Left ventricle myocardium inferior (tissue), 1 donor: ENCODE measurements at places on chromosomes 1 and 21. TPM values are rescaled to one million over a fixed set of nuclear protein-coding genes. Genes with fewer than 3 reads are reported as not detected.

- no peak for DNase-seq
These were observed 90.1 kb downstream of the PKN2 start for GRCh38 chr1:88774151-88774556.

Gene LCE1B
- not detected for total RNA-seq

Gene TMCC2
- 2.5 TPM for total RNA-seq

Gene OR6F1
- total RNA-seq = not detected

- DNase-seq = peak; percentile 66
These were observed 5.1 kb downstream of the MAP7D1 start for GRCh38 chr1:36160949-36161485.

- peak; percentile 13 for DNase-seq
These were observed 59.5 kb downstream of the TRIM11 start for GRCh38 chr1:228347181-228347580.

- DNase-seq = no peak
These were observed 175.1 kb downstream of the CAMTA1 start for GRCh38 chr1:6960291-6960811.

Gene NBPF14
- total RNA-seq = 5.3 TPM

DNA sequence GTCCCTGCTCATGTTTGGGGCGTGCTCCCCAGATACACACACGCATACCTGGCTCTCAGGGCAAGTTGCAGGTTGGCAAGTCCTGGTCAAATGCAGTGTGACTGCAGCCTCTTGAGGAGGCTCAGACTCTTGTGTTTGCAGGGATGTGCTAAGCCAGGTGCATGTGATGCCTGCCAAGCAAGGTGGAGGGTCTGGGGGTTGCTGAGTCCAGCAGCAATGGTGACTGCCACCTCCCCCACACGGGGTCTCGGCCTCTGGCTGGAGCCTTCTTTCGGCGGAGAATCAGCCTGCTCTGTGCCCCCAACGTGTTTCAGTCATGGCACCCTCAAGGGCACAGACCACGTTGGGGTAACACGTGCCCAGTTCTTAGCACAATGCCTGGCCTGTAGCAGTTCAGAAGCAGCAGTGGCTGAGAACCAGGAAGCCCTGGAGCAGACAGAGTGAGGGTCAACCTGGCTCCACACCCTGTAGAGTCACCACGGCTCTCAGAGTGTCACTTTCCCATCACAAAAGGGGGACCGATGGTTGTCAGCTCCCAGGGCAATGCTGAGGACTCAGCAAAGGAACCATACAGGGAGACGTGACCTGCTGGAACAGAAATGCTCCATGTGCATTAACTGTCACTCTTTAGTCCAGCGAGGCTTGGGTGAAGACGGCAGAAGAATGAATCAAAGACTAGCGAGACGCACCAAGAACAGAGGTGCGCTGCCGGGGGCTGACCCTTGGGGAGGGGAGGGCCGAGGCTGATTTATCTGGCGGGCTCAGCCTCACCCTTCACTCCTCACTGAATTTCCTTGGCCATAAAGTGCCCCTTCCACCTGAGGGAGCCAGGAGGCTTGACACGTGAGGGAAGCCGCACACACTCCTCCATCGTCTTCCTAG lies 109.0 kb downstream of the PGBD5 start:
- DNase-seq = no peak

- no peak for DNase-seq
These were observed 198.8 kb downstream of the COL24A1 start for GRCh38 chr1:85957760-85958159.

DNA sequence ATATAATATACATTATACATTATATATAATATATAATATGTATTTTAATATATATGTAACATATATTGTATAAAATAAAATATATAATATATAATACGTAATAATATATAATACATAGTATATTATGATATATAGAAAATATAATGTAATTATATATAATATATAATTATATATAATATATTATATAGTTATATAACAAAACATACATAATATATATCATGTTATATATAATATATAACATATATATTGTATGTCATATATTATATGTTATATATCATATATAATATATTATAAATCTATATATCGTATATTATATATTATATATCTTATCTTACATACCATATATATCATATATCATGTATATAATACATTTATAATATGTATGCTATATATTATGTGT lies 248.2 kb upstream of the TPTE start:
- DNase-seq = no peak

- DNase-seq = no peak
These were observed 99.7 kb downstream of the LMO4 start for GRCh38 chr1:87428367-87428766.

GRCh38 chr1:32219022-32219421 lies 3.1 kb downstream of the TMEM234 start:
- no peak for DNase-seq

- DNase-seq = peak; percentile 66
These were observed 20.9 kb upstream of the RGL1 start for GRCh38 chr1:183783767-183784637.

DNA sequence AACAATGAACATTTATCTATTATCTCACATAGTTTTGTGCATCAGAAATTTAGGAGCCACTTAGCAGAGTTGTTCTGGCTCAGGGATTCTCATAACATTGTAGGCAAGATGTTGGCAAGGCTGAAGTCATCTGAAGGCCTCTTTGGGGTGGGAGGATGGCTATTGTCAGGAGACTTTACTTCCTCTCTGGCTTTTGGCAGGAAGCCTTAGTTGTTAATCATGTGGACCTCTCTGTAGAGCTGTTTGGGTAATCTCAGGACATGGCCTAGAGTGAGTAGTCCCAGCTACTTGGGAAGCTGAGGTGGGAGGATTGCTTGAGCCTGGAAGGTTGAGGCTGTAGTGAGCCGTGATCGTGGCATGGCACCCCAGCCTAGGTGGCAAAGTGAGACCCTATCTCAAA lies 40.2 kb downstream of the RASAL2 start:
- no peak for DNase-seq

Gene ELAPOR1
- total RNA-seq = 0.19 TPM

DNA sequence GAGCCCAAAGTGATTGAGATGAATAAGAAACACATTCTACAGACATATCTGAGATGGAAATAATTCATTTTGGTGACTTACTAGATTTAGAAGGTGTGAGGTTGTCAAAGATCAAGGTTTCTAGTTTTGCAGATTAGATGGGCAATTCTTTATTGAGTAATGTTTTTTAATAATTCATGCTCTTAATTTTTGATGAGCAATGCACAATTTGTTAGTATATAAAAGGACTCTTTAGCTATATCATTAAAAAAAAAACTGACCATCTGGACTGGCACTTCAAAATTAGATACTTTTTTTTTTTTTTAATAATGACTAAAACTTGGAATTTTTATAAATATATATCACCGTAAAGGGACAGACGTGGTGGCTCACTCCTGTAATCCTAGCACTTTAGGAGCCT lies 63.9 kb downstream of the FMN2 start:
- DNase-seq = no peak

DNA sequence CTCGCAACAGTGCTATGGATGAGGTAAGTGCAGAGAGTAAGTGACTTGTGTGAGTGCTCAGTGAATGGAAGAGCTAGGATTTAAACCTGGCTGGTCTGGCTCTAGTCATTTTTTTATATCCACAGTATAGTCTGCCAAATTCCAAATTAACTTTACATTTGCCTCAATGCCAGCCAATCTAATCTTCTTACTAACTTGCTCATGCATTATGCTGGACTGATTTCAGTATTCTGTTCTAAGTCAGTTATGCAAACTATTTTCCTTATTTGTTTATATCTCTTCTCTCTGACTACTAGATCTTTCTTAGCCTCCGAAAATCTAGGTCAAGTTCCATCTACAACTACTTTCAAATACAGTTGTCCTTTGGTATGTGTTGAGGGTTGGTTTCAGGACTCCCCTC lies 133.3 kb downstream of the XPR1 start:
- no peak for DNase-seq

- DNase-seq = no peak
These were observed 1.7 kb upstream of the DUSP10 start for GRCh38 chr1:221743416-221744208.

GRCh38 chr1:8203056-8203455 lies 114.9 kb upstream of the SLC45A1 start:
- DNase-seq = no peak

DNA sequence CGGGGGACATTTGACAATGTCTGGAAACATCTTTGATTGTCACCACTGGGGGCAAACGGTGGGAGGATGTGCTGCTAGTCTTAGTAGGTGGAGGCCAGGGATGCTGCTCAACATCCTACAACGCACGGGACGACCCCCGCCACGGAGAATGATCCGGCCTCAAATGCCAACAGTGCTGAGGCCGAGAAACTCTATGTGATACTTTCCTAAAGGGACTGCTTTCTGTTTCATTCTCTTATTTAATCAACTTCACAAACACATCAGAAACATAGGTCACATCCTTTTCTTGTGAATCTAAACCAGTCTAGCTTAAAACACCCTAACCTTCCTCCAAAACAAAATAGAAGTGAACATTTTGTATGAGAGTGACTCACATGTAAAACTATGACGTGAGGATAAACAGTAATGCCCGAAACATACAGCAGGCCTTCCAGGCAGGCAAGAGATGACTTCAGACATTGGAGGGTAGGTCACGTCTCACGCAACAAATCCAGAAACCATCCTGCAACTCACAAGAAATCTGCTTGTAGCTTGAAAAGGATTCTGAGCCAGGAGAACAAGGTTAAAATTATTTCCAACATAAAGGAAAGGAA lies 37.2 kb upstream of the ETS2 start:
- DNase-seq = no peak

DNA sequence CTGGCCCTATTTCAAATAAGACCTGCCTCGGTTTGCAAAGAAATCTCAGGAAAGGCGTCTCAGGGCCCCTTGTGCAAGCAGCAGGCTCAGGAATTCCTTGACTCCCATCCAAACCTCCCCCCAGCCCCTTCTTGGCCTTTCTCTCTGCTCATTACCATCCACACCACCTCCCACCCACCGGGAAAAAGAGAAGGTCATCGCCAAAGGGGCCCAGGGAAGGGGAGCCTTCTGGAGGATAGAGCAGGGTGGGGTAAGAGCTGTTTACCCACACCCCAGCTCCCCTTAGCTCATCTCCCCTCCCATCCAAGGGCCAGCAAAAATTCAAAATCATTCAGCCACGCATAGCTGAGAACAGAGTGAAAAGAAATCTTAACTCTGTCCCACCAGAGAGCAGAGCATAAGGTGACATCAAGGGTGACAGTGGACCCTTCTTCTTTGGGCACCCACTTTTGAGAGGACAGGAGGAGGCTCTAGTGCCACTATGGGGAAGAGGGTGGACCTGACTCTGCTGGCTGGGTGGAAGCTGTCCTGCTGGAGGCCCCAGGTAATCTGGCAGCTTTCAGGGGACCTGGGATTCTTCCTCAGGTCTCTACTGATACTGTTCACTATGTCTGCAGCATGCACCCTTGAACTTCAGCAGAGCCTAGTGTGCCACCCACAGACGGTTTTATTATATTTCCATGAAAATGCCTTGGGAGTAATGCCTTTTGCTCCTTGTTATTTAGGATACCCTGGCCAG lies 3.9 kb upstream of the WNT2B start:
- DNase-seq = no peak

DNA sequence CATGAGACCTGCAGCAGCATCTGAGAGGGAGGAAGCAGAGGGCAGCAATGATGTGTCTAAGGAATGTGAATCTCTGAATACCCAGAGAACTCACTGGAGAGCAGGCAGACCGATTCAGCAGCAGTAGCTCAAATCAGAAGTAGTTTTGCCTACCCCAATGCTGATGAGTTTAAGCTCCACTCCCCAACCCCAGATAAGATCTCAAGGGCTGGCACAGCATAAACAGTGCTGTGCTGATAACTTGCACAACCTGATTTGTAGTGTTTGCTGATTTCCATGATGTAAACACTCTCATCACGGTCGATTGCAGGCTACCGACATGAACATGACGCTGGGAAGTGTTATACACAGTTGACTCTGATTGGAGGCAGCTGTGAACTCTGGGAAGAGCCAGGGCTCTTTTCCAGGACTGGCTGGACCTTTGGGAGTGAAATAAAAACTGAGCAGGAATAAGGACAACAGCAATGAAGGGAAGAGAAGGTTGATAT lies 11.2 kb upstream of the HMGCS2 start:
- no peak for DNase-seq

GRCh38 chr1:119222271-119222670 lies 81.8 kb upstream of the WARS2 start:
- no peak for DNase-seq

Gene PCP4L1
- not detected for total RNA-seq

GRCh38 chr1:46725736-46726108 lies 6.8 kb upstream of the EFCAB14 start:
- DNase-seq = no peak

Gene KLHL20
- total RNA-seq = 16.2 TPM

DNA sequence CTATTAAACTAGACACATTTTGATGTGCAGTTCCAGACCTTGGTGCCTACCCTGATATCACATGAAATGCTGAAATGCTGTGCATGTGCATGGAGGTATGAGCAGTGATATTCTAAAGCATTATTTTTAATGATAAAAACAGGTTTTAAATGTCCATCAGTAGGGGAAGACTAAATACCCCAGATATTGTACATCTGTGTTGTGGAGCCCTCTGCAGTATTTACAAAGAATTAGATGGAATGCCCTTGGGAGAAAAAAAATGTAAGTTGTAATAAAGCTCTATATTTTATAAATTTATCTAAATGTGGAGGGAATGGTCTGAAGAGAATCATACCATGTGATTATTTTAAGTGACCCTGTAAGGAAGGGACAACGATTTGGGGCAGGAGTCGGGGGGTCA lies 39.1 kb upstream of the IGSF5 start:
- DNase-seq = no peak

GRCh38 chr1:225940385-225941151 lies 452 bp downstream of the LEFTY2 start:
- DNase-seq = no peak

- DNase-seq = no peak
These were observed 110.3 kb downstream of the DUSP10 start for GRCh38 chr1:221631556-221631955.

- no peak for DNase-seq
These were observed 37.1 kb downstream of the ATF6 start for GRCh38 chr1:161803181-161803580.

GRCh38 chr1:199685369-199685768 lies 342.1 kb upstream of the NR5A2 start:
- DNase-seq = no peak

- DNase-seq = no peak
These were observed 4.1 kb downstream of the ARMH1 start for GRCh38 chr1:44678626-44679025.

- DNase-seq = no peak
These were observed 5.8 kb upstream of the SSR2 start for GRCh38 chr1:156026588-156026987.

Gene TRIM45
- total RNA-seq = 13.0 TPM

Gene OR2G6
- total RNA-seq = not detected

Gene CFAP74
- total RNA-seq = not detected

GRCh38 chr1:86461482-86461881 lies 7.2 kb upstream of the CLCA1 start:
- no peak for DNase-seq
